ENCODE measurements at places on chromosomes 1 and 21.

- DNase-seq = peak; percentile 10
Measured at GRCh38 chr1:61506236-61506635, 218.7 kb downstream of the TM2D1 start.

GRCh38 chr1:243474136-243474881 is 218.5 kb downstream of the SDCCAG8 start:
- DNase-seq = no peak

DNA sequence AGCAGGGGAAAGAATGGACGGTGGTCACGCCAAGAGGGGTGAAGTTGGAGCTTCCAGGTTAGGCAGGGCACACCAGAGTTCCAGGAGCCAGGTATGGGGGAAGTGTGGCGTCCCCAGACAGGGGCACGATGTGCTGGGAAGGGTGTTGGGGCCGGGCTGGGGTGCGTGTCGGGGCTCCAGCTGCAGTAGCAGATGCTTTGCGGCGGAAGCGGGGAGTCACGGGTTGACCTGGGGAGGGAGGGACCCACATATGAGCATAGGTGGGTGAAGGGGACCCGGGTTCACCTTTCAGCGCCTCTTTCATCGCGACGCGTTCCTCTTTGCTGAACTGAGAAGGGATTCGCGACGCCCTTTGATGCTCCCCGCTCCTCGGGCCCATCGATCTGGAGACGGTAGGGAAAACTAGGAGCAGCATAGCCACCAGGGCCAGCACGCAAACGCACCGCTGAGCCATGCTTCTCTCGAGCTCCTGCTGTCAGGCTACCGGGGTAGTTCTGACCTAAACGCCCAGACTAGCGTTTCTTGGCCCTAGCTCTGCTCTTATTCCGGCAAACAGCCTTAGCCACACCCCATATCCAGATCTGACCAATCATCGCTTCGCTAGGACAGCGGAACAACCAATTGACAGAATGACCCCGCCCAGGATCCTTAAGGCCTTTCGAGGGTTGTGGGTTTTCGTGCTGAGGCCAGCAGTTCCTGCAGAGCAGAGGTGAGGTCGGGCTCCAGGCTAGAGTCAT is at the start of gene PM20D1:
Gene PM20D1, minus strand, starts transcription at position 514 of the 737 bp plus-strand sequence. Its CDS starts 60 bp downstream, at position 454.
- peak; percentile 38 for DNase-seq

DNA sequence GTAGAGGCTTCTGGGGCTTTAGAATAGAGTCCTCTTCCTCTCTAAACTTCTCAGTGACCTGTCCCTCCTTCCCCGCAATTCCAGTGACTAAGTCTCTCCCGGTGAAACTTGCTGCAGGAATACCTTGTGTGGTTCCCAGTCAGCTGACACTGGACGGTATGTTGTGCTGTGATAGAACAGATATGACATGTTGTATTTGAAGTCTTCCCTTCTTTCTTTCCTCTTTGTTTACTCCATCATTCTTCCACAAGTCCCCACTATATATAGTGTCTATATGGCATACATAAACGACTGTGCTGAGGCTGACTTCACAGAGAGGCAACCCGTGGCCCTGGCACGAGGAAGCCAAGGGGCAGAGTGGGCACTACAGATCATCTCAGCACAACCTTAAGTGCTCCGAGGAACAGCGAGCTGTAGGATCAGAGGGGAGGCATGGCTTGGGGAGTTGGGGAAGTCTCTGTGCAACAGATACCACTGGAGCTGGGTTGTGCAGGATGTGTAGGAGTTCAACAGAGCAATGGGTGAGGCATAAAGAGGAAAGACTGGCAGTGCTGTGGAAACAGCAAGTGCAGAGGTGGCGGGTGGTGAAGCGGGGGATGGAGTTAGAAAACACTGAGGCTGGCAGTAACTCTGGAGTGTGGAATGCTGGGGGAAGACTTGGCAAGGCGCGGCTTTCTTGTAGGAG is 237.8 kb downstream of the TRABD2B start:
- no peak for DNase-seq

GRCh38 chr1:9881838-9882249 is 28.2 kb downstream of the CTNNBIP1 start:
- DNase-seq = peak; percentile 70

DNA sequence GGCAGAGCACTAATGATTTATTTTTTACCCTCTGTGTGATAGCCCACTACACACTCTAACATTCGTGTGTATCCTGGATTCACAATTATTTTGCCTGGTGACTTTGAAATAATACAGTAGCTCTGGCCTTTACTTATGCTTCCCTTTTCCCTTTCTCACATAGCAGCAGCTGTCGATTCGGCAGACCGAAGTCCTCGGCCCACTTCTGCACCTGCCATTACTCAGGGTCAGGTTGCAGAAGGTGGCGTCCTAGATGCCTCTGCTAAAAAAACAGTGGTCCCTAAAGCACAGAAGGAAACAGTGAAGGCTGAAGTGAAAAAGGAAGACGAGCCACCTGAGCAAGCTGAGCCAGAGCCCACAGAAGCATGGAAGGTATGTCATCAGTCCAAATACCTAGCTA is 70.8 kb downstream of the TMEM200B start:
- DNase-seq = no peak

DNA sequence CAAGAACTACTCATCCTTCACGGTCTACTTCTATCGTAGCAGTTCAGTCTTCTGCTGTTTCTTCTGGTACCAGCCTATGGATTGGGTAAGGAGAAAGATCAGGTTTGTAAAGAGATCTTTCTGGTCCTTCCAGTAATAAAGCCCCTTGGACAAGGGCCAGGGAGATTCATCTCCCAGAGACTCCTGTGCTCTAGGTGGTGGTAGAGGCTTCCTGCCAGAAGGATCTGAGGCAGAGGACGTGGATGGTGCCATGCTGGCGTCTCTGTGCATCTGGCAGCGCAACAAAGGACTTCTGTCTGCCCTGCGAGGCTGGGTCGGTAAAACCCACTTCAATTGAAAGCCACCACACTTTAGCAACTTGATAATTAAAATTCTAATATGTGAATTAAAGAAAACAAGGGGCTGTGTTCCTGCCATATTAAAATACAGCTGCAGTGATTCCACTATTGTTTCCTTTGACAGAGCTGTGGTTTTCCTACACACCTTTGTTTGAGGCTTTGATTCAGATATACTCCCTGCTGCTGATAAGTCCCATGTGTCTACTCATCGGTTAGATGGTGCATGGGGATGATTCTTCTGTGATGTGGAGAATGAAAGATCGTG is 73.6 kb downstream of the ROR1 start:
- DNase-seq = no peak

DNA sequence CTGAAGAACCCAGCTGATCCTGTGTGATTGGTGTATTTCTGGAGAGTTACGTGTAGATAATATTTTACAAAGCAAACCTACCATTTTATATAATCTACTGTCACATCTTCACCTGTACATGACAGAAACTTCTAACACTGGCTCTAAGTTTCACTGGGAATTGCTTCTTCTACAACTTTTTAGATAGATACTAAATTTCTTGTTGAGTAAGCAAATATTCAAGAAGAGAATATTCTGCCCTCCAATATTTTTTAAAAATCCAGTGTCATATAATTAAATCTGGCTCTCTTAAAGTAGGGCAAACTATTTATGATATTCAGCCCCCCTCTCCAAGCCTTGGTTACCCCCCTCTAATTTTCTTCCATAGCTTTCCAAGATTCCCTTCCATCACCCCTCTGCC is 50.1 kb downstream of the MROH9 start:
- DNase-seq = no peak

Measured in fibroblast of skin of right biceps (primary cell).